ENCODE measurements at places on chromosomes 2 and 18. TPM values are rescaled to one million over a fixed set of nuclear protein-coding genes. Genes with fewer than 3 reads are reported as not detected.

GRCh38 chr18:2968606-2969005, 44.3 kb downstream of the LPIN2 start:
- DNase-seq: no peak

DNA sequence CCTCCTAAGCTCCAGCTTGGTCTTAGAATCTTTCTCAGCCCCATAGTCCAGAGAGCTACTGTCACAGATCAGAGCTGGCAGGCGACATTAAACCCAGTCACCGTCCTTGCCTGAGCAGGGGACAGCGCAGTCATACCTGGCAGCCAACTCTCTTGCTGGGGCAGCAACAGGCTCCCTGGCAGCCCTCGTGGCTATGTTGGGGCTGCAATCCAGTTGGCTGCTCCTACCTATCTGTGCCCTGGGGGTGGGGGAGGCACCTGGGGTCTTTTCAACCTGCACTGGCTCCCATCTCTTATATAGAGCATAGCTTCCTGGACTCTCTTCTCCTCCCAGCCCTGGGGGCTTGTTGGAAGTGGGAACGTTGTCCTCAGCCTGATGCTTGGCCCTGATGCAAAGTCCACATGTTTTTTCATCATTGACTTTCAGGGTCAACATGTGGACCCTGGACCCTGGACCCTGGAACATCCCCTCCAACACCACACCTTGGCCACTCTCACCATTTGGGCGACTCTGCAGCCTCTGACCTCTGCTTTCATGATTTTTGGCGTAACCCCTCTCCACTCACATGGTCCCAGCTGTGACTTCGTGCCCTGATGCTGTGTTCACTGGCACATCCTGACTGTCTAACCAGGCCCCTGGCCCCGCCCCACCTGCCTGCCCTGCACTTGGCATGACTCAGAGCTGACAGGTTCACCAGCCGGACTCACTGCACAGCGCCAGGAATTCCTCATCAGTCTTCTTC, 45.6 kb downstream of the ATOH8 start:
- no peak for DNase-seq

Gene DYNAP
- 0.22 TPM for total RNA-seq

DNA sequence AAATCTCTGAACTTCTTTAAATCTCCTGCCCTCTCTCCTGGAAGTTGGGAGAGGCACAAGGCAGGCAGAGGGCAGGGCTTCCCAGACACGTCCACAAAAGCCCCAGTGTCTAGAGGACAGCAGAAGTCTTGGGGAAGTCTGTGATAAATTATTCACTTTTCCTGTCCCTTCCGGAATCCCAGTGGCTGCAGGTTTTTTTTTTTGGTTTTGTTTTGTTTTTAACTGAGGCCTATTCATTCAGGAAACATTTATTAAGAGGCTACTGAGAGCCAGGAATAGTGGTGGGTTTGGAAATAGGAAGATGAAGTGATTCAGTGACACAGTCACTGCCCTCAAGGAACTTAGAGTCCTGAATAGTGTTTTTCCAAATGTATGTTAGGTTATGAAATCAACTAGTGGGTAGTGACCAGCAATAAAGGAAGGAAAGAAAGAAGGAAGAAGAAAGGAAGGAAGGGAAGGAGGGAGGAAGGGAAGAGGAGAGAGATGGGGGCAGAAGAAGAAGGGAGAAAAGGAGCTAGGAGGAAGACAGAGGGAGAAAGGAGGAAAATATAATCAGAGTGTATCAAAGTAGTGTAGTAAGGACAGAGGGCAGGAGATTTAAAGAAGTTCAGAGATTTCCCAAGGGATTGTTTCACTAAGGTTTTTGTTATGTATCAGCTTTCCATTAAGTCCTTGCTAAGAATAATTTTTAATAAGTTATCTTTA, 98.9 kb upstream of the ZFP36L2 start:
- DNase-seq: no peak

- no peak for DNase-seq
These were observed 38.7 kb downstream of the INPP4A start for GRCh38 chr2:98483257-98483861.

GRCh38 chr2:102056079-102056581, 64.4 kb downstream of the IL1R2 start:
- no peak for DNase-seq

Gene SDC1
- total RNA-seq: 45.3 TPM

DNA sequence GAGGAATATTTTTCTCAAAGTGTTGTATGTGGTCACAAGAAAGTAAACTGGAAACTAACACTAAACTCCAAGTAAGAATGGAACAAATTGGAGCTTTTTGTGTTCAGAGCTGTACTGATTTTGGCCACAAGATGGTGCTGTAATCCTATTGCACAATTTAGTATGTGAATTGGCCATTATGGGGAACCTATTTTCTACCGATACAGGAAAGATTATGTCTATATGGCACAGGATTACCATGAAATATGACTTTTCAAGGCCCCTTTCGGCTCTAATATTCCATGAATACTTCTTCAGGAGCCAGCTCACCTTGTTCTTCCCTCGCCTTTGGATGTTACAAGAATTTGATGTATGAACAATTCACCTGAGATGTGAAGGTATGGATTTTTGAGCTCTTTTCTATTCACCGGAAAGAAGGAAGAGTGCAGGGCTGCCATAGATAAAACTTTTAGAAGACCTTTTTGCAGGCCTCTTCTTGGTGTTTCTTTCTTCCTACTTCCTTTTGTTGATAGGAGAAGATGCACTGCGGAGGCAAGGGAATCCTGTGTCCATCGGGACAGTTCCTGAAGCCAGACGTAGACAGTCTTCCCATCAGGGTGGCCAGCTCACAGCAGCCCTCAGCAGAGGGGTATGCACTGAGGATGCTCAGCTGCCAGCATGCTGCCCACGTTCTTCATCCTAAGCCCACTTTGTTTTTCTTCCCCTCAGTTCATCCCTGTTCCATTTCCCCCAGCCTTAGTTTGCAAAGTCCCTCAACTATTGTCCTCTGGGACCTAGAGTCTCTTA, 13.3 kb downstream of the MRPL44 start:
- peak; percentile 74 for DNase-seq

GRCh38 chr2:88754585-88755320, 63.3 kb downstream of the RPIA start:
- no peak for DNase-seq

Gene SERPINB3
- total RNA-seq: 0.17 TPM

Gene CCDC142
- total RNA-seq: 12.1 TPM

Measured in H1 (cell line).